ENCODE measurements at places on chromosomes 7 and 10.

DNA sequence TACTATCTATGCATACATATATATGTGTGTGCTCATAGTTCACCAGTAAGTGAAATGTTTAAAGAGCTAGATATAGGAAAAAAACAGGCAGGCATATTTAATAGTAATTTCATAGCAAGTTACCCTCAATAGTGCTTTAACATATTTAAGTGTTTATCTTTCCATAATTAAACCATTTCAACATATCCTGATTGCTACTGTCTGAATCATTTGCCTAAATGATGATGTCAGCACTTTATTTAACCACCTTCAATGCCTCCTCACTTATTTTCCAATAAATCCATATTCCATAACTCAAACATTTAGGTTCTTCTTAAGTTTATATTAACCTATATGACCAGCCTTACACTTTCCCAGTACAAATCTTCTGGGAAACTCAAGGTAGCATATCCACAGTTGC is 601.1 kb downstream of the ARL4A start:
- DNase-seq: no peak

DNA sequence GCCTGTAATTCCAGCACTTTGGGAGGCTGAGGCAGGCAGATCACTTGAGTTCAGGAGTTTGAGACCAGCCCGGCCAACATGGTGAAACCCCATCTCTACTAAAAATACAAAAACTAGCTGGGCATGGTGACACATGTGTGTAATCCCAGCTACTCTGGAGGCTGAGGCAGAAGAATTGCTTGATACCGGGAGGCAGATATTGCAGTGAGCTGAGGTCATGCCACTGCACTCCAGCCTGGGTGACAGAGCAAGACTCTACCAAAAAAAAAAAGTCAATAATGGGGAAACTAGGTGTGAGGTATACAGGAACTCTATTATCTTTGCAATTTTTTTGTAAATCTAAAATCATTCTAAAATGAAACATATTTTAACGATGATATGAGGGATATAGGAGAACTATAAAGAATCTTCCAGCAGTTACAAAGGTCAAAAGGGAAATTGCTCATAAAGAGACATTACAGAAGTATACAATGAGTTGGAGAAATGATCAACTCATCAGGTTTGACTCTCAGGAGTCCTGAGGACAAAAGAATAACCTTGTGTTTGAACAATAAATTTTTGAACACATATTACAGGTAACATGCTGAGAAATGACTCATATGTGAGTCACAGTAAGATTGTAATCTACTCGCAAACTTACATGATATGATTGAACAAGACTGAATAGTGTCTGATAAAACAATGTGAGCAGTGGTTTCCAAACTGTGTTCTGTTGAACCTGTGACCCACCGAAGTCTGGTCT is 272.6 kb downstream of the FGFR2 start:
- no peak for DNase-seq

GRCh38 chr7:139588632-139589031 is 65.1 kb downstream of the CLEC2L start:
- DNase-seq: peak; percentile 32

- DNase-seq: no peak
Measured at GRCh38 chr10:95520617-95521016, 40.6 kb downstream of the SORBS1 start.

GRCh38 chr7:31811650-31812461 is 124.8 kb downstream of the PPP1R17 start:
- DNase-seq: peak; percentile 16

GRCh38 chr10:22433875-22434274 is 88.6 kb downstream of the SPAG6 start:
- DNase-seq: no peak

GRCh38 chr7:105587909-105588635 is 6.8 kb upstream of the EFCAB10 start:
- no peak for DNase-seq

DNA sequence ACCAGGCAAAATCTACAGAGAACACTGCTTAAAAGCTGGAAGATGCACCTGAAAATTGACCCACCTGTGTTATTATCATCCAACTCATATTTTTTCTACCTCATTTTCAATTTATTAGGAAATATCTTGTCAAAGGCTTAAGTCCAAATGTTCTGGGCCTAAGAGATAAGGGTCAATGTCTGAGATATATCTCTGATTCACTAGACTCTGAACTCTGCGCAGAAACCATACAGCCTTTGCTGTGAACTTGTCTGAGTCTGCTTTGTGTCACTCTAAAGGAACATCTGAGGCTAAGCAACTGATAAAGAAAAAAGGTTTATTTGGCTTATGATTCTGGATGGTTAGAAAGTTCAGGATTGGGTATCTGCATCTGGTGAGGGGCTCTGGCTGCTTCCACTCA is 3.7 kb downstream of the PON1 start:
- DNase-seq: no peak

DNA sequence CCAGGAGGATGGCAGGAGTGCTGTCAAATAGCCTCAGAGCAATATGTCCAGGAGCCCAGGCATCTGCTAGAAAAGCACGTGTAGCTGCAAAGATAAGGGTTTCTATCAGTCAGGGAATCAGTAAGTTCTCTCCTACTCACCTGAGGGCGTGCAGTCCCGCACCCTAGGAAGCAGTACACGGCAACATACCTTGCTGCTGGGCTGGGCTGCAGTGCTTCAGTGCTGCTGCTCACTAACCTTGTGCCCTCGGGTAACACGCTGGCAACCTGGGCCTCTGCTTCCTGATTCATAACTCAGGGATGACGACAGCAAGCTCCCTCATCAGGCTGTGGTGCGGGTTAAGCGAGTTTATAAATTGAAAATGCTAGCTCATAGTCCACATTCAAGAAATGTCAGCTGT is 29.5 kb upstream of the CCNY start:
- DNase-seq: no peak

DNA sequence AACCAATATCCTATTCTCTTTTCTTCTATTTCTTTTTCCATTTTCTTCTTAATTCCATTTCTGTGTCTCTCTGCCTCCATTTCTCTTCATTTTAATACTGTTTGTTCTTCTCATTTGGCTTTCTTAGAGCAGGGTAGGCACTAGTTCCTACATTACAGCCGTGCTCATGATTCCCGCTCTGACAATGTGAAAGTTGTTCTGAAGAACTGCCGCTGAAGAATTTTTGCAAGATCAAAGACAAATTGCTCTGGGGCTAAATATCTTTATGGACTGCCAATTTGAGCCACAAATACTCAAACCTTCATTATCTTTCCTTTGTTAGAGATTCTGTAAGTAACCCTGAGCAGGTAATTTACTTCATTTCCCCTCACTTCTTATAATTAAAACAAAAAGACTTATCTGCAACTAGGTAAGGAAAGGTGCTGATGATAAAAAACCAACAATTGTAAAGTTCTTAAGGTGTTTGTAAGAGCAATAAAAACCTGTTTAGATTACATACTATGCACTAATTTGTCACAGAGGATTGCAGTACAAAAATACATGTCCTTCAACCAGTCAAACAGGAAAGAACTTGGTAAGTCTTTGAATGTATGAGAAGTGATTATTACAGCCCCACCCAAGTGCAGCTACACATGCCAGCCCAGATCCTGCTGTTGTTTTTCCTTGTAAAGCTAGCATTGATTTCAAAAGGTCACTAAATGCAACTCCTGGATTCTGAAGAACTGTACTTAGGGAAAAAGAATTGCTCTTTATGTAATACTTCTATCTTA is 127.5 kb downstream of the COL28A1 start:
- no peak for DNase-seq

DNA sequence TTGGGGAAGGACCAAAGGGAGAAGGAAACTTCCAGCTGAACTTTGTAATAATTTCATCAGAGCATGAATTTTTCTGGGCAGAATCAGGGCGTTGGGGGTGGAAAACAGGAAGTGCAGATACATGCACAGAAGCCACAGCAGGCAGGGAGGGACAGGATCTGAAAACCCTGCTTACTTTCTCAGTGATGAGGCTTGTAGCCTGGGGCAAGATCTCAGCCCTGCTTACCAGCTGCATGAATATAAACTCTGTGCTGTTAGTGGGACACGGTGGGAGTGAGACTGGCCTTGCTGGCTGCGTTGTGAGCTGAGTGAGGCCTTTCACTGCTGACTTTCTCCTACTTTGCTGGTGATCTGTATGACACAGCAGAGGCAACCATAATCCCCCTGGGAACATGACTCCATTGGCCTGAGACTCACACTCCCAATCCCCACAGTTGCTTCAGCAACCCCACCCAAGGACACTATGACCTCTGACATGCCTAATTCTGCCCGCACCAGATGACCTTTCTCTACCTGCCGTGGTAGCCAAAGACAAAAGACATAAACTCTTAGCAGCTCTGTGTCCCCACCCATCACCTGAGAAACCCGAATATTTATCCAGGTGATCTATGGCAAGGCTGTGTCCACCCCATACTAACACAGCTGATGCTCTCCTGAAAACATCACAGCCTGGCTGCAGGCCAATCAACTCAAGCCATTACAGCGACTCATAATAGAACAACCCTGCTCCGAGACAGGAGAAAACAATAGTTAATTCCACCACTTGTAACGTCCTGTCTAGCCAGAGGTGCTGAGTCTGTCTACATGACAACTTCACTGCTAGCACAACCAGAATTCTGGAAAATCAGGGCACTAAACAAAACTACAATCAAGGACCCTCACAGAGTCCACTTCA is 190.7 kb upstream of the CHRM2 start:
- DNase-seq: no peak

DNA sequence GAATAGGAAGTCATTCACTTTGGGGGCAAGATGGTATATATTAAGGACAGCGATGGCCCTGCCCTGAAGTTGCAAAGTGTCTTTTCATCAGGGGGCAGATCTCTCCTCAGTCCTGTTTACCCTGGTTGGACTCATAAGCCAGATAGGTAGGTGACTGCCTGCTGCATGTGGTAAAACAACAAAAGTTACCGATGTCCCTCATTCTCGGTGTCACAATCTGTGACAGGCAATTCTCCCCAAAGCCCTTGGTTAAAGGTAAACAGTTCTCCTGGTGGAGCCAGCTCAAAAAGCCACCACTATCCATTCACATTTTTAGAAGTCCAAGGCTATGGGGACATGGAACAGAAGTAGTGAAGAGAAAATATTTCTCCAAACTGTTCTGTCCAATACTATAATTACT is 9.9 kb upstream of the SLC25A13 start:
- no peak for DNase-seq

GRCh38 chr10:25498645-25499044 is 323.8 kb downstream of the GPR158 start:
- no peak for DNase-seq

DNA sequence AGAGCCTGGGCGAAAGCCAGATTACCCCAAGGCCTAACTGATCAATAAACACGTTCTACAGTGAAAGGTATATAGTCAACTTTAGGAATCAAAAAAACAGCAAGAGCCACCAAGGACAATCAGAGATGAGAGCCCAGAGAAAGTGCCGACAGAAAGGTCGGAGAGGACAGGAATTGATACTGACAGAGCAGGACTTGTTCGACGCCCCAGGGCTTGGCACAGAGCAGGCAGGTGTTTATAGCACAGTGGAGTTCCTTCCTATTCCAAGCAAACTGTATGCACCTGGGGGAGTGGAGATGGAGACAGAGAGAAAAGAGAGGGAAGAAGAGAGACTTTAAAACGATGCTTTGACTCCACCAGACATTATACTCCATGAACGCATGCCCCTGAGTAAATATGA is 39.5 kb downstream of the PPP1R3C start:
- DNase-seq: no peak

DNA sequence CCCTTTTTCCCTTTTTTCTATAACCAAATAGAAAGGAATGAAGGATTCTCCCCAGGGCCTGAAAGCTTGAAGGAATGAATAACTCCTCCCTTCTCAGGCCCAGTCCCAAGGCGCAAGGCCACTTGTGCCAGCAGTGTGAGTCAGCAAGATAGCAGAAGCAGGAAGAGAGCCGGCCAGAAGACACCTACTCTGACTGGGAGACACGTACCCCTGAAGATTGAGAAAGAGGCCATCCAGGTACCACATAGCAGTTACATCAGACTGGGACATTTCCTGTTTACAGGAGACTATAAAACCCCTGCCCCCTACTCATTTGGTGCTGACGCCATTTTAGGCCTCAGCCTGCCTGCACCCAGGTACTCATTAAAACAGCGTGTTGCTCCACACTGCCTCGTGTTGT is 65.5 kb downstream of the LRRC17 start:
- DNase-seq: peak; percentile 67

DNA sequence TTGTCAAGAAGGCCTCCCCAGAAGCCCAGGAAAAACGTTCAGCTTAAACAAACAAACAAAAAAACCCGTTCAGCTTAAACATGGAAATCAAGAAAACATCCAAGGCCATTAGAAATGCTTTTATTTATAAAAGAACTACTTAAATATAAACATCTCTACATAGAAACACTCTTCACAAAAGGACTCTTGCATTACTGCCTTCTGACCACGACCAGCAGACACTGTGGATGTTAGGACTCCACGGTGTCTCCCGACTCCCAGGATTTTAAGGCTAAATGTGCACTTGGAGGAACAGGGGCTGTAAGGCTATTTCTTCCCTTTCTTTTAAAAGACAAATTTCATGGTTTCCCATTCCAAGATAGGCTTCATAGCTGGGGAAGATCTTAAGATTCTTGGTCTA is 93.0 kb downstream of the ABCC2 start:
- no peak for DNase-seq

DNA sequence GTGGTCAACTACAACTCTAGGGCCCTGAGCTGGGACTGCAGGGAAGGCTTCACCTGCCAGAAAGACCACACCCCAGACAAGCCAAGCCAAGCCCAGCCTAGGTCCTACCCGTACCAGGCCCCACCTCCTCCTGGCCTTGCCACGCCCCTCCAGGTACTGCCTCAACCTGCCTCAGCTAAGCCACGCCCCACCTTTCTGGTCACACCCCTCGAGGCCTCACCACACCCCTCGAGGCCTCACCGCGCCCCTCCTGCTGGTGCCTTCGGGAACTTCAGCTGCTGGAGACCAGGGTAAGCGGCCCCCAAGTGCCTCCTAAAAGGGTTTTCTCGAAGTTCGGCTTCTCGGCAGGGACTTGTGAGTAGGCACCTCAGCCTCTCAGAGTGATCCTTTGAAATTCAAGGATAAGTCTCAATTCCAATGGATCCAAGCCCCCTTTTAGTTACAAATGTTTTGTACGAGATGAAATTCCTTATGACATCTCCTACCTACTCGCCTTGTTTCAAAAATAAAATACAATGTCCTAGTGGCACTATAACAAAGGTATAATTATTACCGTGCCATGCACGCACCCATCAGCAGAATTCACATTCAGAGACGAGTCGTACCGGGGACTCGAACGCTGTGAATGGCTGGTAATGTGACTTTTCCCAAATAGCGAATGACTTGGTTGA is 171.2 kb downstream of the ARHGAP21 start:
- DNase-seq: peak; percentile 62

GRCh38 chr10:129993621-129994020 is 29.5 kb upstream of the EBF3 start:
- DNase-seq: no peak
